Stimulated activated CD8-positive, alpha-beta memory T cell treated with anti-CD3 and anti-CD28 coated beads, Interleukin-4, amount 100 ng/mL, for 4 hours (primary cell): ENCODE measurements at places on chromosomes 11 and 22.

DNA sequence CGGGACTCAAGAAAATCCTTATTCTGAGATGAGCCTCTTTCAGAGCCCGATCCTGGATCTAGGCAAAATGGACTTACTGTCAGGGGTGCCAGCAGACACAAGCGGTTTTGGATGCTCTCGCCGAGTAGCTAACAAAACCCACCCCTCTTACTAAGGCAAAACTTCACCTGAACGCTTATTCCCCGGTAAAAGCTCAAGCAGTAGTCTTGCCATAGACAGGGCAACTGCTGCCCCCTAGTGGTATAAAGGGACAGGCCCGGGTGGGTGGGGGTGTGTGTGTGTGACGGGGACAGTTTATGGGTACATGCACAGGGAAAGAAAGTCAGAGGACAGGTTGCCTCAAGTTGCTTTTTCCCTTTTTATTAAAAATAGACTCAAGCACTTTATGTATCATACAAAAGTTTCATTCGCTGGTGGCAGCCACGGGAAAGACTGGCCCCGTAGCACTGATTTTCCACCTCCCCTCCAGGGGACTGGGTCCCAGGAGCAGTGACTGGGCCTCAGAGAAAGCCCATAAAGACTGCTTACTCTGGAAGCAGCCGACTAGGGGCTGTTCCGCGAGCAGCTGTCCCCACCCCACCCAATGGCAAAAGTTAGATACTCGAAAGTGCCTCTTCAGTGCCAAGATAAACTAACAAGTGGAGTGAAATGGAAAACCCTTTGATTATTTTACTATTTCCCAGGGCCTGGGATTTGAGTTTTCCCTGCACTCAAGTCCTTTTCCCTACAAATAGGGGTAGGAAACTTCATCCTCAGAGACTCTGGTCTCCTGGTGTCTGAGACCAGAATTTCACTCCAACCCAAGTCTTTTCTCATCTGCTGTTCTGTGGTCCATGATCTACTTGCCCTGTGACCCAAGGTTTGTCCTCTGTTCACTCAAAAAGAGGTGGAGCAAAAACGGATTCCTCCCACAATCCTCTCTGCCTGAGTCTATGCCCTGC, 4.7 kb downstream of the YPEL4 start:
- peak; percentile 75 for DNase-seq

DNA sequence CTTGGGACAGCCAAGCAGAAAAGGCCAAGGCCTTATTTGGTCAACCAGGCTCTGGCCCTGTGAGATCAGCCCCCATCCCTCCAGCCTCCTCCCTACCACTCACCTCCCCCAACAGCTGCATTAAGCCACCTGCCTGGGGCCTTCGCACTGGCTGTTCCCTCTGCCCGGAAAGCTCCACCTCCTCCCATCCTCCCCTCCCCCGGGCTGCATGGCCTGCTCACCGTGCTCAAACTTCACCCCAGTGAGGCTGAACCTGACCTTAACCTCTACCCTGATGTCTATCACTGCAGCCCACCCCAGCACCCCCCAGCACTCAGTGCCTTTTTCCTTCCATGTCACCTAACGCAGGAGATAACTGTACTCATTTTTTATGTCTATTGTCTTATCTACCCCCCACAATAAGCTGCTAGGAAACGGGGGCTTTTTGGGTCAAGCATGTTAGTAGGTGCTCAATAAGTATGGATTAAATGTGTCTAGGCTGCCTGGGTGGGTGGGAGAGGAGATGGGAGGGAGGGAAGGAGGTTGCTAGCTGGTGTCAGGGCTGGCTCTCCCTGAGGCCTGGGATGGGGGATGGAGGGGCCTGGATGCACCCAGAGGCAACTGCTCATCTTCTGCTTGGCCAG, 912 bp downstream of the PTPRCAP start:
- no peak for DNase-seq

- DNase-seq: no peak
Observed at GRCh38 chr22:40522141-40522540, 114.4 kb downstream of the MRTFA start.

- no peak for DNase-seq
Observed at GRCh38 chr22:48700566-48701295, 1126.9 kb downstream of the BRD1 start.

DNA sequence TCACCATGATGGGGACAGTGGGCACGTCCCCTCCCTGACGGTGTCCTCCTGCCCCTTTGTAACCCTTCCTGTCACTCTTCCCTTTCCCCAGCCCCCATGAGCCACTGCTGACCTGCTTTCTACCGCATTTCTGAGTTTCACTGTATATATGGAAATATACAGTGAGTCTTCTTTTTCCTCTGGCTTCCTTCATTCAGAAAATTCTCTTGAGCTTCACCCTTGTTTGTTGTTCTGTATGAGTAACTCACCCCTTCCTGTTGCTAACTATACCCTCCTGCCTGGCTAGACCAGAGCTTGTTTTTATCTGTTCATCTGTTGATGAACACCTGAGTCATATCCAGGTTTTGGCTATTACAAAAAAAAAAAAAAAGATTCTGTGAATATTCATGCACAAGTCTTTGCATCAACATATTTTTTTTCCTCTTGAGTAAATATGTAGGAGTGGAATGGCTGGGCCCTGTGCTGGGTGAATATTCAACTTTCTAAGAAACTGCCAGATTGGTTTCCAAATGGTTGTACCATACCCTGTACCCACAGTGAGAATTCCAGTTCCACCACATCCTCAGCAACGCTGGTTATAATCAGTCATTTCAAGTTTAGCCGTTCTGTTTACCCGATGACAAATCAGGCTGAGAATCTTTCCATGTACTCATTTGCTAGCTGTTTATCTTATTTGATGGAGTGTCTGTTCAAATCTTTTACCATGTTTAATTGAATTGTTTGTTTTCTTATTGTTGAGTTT, 62.0 kb downstream of the IGF2 start:
- DNase-seq: no peak

DNA sequence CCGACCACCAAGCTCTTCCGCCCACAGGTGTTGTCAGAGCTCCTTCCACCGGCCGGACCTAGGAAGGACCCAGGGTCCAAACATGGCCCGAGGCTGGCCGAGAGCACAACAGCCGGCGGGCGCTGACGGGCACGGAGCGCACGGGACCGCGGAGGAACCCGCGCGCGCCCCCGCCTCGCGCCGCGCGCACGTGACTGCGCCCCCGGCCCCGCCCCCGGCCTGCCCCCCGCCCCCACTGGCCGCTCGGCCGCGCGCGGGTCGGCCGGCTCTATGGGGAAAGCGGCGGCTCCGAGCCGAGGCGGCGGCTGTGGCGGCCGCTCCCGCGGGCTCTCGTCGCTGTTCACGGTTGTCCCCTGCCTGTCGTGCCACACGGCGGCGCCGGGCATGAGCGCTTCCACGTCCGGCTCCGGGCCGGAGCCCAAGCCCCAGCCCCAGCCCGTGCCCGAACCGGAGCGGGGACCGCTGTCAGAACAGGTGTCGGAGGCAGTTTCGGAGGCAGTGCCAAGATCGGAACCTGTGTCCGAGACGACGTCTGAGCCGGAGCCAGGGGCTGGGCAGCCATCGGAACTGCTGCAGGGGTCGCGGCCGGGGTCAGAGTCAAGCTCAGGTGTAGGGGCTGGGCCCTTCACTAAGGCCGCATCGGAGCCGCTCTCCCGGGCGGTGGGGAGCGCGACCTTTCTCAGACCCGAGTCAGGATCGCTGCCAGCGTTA, at the start of gene OSBP2:
Gene OSBP2, plus strand, starts transcription at position 235 of the 711 bp plus-strand sequence. Its CDS starts 36 bp downstream, at position 271.
- no peak for DNase-seq

- no peak for DNase-seq
Observed at GRCh38 chr11:73394416-73395296, 18.5 kb downstream of the RELT start.

DNA sequence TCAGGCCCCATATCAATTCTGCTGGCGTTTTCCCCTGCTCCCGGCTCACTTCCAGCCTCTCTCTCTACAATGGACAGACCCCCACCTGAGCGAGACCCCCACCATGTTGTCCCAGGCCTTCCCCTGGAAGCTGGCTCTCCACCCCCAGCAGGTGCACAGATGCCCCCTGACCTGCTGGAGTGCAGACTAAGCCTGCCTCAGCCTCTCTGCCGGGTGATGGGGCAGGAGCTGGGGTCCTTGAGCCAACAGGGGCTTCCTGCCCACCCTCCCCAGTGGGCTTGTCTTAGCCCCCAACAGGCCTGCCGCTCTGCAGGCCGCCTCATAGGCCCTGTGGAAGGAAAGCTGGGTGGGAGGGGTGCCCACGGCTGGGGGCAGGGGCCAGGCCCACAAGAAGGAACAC, 10.0 kb downstream of the ELFN2 start:
- DNase-seq: no peak

- no peak for DNase-seq
Observed at GRCh38 chr11:14340721-14341120, 18.3 kb downstream of the RRAS2 start.

GRCh38 chr11:122074022-122074421, 42.0 kb downstream of the BLID start:
- DNase-seq: no peak

GRCh38 chr11:64581057-64581523, 9.9 kb upstream of the SLC22A12 start:
- no peak for DNase-seq

DNA sequence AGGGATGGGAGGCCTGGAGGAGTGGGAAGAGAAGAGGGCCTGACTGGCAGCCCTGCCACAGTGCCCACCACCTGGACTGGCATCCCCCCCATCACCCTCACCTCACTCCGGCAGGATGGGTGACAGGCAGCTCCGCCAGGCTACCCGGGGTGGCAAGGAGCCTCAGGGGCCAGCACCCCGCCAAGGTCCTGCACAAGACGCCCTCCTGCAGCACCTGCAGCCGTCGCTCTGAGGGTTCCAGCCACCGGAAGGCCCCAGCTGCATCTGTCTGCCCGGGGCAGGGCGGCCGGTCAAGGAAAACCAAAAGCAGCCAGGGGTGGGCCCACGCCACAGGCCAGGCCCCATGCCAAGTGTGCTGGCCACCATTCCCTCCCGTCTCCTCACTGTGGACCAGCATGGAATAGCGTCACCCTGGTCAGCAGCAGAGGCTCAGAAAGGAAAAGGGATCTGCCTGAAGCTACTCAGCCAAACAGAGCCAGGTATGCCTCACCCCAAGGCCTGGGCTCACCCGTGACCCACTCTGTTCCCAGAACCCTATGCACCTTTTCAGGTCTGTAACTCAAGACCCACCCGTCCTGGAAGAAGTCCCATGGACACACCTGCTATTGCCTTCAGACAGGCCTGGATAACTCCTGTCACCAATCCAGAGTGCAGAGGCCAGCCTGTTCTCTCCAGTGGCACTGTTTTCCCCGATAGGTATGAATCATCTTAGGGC, 7.0 kb downstream of the RHBDD3 start:
- no peak for DNase-seq

DNA sequence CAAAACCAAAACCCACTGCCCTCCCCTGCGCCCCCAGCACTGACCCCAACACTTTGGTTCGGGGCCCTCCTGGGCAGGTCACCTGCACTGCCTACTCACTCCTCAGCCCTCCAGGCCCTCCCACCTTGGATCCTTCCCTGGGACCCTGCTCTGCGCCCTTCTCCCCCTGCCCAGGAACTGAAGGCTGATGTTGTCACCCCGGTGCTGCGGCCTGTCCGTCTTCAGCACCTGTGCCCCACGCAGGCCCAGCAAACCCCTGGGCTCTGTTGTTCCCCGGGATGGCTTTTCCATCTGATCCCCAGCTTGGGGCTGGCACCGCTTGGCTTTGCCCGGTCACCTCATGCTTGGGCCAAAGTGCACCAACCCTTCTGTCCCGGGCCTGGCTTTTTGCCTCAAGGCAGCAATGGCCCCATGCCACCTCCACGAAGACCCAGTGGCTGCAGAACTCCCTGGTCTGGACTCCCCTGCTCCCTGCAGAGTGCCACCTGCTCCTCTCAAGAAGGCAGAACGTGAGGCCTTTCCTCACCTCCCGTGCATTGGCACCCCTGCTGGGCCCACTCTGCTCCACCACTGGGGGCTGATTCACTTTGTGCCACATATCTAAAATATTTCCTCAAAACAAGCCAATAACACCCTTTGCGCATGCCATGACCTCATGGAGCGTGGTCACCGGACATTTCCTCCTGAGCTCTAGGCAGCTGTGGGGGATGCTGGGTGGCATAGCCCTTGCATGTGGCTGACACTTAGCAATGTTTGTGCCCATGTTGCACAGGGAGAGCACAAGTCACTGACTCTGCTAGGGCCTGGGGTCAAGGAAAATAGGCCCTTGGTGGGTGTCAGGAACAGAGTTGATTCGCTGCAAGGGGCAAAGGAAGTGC, 8.8 kb downstream of the PPM1F start:
- DNase-seq: no peak

DNA sequence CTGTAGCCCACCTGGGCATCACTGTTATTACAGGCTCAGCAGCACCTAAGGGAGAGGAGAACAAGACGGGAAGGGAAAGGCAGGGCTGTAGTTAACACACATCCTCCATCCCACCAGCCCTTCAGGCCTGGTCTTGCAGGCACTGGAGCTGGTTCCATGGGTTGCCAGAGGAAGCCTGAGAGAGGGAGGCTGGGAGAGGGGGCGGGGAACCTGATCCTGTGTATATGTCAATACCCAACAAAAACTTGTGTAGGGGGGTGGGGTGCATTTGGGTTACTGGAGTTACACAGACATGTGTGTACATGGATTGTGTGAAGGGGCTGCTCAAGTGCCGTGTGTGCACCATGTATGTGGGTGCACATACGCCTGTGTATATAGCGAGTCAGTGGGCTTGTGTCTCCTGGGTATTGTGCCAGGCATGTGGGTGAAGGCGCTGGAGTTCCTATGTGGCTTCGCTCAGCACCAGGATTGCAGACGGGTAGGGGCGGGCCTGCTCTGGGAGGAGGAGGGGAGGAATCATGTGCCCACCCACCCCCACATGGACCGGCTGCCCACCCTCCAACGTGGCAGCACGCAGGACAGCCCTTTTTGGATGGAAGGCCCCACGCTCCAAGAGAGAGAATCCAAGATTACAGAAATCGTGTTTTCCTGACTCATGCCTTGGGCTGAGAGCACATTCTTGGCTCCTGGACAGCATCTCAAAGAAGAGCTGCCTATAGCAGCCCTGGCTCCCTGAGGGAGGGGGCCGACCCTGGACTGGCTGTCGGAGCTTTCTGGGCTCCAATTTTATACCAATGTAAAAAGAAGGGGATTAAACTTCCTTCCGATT, 4.2 kb upstream of the SERPINH1 start:
- DNase-seq: no peak

- DNase-seq: no peak
Observed at GRCh38 chr11:95563173-95563572, 226.4 kb downstream of the FAM76B start.

GRCh38 chr22:31917227-31917921, 27.0 kb upstream of the YWHAH start:
- DNase-seq: no peak

GRCh38 chr11:129395883-129396282, 20.2 kb downstream of the BARX2 start:
- no peak for DNase-seq

GRCh38 chr11:95706974-95707387, 82.6 kb downstream of the FAM76B start:
- no peak for DNase-seq

DNA sequence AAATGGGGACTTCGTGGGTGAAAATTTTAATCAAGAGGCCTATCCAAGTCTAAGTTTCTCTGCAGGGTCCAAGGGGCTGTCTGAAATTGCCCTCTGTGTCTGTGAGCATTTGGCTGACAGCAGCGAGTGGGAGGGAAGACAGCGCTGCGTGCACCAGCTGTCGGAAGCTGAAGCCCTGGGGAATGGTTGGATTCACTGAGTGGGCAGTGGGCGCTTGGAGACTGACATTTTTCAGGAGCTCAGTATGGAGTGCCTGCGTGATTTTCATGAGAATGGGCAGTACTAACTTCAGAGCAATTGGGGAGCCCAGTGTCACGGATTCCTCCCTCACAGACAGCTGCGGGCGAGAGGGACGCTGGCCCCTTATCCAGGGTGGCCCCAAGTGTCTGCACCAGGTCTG, 388.8 kb upstream of the B3GAT1 start:
- DNase-seq: no peak

GRCh38 chr11:20116825-20117224, 43.5 kb downstream of the DBX1 start:
- no peak for DNase-seq

GRCh38 chr22:39712081-39712480, 141.5 kb downstream of the CACNA1I start:
- no peak for DNase-seq
